Activated CD8-positive, alpha-beta memory T cell treated with anti-CD3 and anti-CD28 coated beads for 1 hour (primary cell): ENCODE measurements at places on chromosomes 2 and 18.

DNA sequence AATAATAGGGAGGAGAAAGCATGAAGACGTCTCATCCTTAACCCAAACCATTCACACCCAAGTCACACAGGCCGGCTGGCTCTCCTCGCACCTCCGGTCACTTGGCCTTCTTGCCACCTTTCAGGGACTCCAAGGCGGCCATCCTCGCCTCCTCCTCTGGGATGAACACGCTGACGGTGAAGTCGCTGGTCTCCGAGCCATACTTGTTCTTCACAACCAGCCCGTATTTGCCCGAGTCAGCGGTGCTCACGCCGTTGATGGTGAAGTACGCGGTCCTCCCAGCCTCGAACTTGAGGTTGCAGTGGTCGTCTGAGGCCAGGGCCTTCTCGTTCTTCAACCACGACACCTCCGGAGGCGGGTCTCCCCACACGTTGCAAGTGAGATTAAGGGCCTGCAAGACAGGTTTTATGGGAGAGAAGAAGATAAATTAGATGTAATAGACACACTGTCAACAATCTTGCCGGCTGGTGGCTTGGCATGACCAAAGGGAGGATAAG lies 54.3 kb upstream of the LPIN2 start:
- no peak for DNase-seq

DNA sequence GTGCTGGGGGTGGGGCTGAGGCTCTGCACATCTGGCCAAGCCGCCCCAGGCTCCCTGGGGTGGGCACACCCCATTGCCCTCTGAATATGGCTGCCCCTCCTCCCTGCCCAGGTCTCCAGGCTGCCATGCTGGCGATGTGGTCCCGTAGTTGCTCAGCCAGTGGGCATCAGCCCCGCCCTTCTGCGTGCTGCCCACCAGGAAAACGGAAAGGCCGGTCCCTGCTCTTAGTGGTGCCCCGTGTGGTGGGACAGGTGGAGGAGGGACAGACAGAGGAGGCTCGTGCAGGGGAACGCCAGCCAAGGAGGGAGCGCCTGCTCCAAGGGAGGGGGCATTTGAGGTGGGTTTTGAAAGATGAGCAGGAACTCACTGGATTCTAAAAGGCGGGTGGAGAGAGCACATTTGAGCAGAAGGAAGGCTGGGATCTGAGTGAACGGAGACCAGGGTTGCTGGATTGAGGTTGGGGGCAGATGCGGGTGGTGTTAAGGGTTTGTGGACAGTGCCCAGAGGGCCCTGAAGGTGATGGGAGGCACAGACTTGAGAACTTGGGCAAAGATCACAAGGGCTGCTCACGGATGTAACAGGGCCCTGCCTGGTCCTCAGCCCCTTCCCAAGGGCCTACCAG lies 6.7 kb upstream of the B3GNT7 start:
- no peak for DNase-seq

GRCh38 chr2:149050188-149050587 lies 11.7 kb downstream of the LYPD6B start:
- no peak for DNase-seq

GRCh38 chr2:18903750-18904149 lies 314.4 kb upstream of the NT5C1B start:
- DNase-seq = no peak

DNA sequence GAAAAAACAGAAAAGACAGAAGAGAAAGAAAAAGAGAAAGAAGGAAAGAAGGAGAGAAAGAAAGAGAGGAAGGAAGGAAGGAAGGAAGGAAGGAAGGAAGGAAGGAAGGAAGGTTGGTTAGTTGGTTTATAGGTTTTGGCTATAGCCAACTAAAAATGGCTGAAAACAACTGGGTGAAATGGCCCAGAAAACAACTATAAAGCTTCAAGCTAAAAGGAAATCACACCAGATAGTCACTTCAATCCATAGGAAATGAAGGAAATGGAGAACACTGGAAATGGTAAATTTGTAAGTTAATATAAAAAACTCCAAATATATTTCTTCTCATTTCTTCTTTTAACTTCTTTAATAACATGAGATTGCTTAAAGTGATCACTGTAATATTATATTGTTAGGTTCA lies 118.5 kb downstream of the FBXO15 start:
- no peak for DNase-seq

DNA sequence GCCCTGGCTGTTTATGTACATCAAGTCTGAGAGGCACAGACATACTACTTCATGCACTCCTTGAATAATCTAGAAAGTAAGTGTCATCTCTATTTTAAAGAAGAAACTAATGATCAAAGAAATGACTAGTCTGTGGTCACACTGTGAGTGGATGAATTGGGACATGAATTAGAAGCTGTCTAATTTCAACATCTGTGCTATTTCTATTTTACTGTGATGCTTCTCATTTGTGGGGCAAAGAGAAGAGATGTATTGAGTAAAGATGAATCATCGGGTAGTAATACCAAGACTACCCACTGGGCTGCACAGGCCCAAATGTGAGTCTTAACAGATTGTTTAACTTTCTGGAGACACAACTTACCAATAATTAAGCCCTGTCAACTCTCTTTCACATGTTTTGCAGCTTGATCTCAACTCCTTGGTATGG lies 42.4 kb upstream of the MTIF2 start:
- no peak for DNase-seq

GRCh38 chr2:209579230-209579749 lies 155.4 kb downstream of the MAP2 start:
- DNase-seq = no peak

GRCh38 chr2:138931284-138932256 lies 151.4 kb upstream of the NXPH2 start:
- no peak for DNase-seq

- DNase-seq = no peak
Observed at GRCh38 chr2:159976527-159977160, 85.8 kb downstream of the PLA2R1 start.

DNA sequence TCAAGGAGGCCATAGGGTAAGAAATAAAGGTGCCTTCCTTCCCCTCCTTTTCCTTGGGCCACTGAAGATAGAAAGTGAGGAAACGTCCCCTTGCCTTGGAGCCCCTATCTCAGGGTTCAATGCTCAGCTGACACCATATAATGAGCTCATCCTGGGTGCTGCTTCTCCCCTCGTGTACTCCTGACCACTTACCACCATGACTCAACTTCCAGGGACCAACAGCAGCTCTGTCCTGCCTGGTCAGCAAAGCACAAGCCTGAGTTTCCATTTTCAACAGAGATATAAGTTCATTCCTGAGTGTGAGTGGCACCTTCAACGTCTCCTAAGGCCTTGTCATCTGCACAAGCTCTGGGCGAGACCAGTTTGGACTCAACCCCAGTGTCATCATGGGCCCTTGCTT lies 151.2 kb downstream of the CAPN13 start:
- DNase-seq = no peak

DNA sequence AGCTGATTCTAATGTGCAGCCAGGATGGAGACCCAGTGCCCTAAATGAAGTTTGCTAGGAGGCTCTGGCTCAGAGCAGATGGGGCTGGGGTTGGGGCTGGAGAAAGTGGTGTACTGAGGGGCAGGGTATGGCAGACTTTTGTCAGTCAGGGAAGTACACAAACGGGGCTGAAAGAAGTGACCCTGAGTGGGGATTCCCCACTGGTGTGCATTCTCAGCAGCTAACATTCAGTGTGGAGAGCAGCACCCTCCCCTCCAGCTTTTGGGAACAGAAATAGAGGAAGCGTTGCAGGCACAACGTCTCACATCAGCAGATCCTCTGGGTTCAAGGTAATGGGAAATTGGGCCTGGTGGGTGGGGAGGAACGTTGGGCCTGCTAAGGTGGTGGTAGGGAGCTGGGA lies 89.1 kb upstream of the GCFC2 start:
- no peak for DNase-seq

- no peak for DNase-seq
Observed at GRCh38 chr2:176227874-176228273, 39.4 kb downstream of the HOXD1 start.

DNA sequence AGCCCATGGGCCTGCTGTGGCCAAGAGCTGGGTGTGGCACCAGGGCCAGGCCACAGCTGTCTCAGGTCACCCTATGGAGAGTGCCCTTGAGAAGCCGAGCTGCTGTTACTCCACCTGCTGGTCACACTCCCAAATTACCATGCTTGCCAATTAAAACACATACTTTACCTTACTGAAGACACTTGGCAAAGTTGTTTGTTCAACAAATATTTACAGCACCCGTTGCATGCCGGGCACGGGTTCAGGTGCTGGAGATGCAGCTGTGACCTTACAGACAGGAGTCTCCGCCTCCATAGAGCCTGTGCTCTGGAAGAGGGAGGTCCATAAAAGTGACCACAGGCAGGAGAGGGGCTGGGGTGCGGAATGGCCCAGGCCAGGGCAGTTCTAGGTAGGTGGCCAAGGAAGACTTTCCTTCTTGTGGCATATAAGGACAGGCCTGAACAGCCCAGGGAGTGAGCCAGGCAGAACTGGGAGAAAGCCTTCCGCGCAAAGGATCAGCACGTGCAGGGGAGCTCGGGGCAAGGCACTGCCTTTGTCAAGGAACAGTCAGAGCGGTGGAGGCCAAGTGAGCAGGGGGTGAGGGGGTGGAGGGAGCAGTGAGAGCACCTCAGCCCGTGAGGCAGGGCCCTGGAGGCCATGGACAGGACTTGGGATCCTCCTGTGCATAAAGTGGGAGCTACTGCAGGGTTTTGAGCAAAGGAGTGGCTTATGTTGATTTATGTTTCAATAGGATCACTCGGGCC lies 23.6 kb upstream of the RBM44 start:
- DNase-seq = no peak

DNA sequence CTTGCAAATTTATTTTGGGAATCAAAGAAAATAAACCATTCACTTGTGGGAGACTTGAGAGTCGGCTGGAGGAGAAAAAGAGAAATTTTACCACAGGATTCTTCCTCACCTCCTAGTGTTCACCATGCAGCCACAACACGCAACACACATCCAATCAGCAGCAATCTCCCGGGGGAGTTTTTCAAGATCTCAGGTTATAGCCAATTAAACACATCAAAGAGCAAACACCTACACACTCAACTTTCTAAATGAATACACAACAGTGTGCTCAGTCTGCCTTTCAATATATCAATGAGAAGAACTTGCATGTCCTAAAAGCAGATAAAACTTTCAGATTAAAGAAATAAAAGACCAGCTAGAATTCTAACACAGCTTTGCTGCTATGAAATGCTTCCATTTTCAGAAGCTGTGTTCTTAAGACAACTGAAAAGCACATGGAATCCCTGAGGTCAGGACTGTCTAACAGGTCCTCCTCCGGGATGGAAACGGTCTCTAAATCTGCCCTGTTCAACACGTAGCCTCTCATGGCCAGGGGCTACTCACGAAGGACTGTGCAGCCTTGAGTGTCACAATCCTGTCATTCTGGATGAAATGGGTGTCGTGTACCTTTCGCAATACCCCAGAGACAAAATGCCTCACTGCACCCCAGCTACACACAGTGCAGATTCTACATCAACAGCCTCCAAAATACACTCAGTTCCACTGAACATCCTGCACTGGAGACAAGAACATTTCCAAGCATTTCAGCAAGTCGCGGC lies 84.2 kb downstream of the ZNF516 start:
- no peak for DNase-seq

GRCh38 chr2:83069724-83070123 lies 1389.4 kb downstream of the SUCLG1 start:
- no peak for DNase-seq

DNA sequence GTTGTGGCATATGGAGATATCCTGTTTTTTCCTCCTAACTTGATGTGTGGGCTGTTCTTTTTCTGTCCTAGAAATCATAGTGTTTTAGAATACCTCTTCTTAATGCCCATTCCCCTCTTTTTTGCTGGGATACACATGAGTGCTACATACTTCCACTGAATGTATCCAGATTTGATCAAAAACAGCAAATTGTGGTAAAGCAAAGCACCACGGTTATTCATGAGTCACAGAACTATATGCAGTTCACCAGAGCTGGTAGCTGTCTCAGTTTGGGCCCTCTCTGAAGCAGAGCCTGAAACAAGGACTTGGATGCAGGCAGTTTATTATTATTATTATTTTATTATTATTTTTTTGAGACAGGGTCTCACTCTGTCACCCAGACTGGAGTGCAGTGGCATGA lies 69.9 kb upstream of the CTLA4 start:
- DNase-seq = no peak

- no peak for DNase-seq
Observed at GRCh38 chr18:43914018-43914417, 636.7 kb upstream of the SYT4 start.

- DNase-seq = no peak
Observed at GRCh38 chr2:51722311-51722710, 690.4 kb upstream of the NRXN1 start.

DNA sequence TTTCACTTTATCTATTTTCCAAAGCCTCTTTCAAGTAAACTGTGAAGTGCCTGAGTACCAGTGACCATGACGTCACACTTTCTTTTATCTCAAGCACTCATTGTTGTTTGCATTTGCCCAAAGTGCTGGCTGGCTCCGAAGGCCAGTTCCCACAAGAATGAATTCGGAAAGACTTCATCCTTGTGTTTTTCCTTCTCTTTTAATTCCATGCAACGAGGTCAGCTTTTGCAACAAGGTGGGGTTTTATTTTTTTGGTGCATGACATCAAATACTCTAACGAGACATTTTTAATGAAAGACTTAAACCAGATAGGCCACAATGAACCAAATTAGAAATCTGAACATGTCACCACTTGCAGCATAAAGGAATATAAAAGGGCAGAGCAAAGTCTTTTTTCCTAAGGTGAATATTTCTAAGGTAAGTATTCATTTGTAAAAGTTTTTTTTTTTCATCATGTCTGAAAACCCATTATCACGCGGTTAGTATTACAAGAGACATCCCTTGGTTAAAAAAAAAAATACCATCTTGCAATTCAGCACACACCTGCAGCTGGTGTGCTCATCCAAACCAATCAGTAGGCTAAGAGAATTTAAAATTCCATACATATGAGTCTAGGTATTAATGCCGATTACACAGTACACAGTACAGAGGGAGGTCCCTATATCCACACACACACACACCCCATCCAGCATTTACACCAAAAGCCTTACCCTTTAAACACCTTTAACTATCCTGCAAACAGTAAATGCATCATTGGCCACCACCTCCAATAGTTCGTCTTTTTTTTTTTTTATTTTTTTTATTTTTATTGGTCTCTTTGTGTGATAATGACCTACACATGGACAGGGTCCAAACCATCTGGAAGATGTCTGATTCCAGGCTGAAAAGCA lies 2.3 kb downstream of the ARL4C start:
- no peak for DNase-seq

- no peak for DNase-seq
Observed at GRCh38 chr2:197515315-197515738, 539 bp upstream of the MOB4 start.

GRCh38 chr18:32661486-32662299 lies 111.1 kb downstream of the KLHL14 start:
- DNase-seq = no peak

- no peak for DNase-seq
Observed at GRCh38 chr2:136211701-136212100, 93.8 kb upstream of the CXCR4 start.

GRCh38 chr2:177584030-177584692 lies 191.6 kb downstream of the AGPS start:
- DNase-seq = no peak

DNA sequence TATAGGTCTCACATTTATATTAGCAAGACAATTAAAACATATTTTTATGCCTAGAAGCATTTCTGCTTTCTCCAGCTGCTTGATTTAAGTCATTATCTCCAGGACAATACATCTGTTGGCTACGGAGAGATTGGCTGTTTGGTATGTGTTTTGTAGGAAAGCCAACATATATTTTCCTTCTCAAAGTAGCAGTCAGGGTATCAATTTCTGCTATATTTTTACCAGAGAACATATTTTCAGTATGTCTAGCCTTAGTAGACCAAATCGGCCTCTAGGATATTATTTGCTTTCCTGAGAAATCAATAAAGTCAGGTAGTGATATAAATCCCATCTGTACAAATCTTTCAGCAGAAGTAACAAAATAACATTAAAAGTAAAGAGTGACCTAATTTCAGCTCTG lies 150.0 kb upstream of the COL3A1 start:
- no peak for DNase-seq
